ENCODE measurements at places on chromosomes 13 and 19.
A peak's percentile ranks its signal among the peaks of the same experiment; 100 is the strongest.

- no peak for DNase-seq
Observed at GRCh38 chr13:23752111-23753001, 136.8 kb downstream of the MIPEP start.

- DNase-seq, result no peak
Observed at GRCh38 chr13:60152114-60152513, 11.6 kb downstream of the DIAPH3 start.

GRCh38 chr13:41603917-41604316, 146.6 kb downstream of the RGCC start:
- no peak for DNase-seq

DNA sequence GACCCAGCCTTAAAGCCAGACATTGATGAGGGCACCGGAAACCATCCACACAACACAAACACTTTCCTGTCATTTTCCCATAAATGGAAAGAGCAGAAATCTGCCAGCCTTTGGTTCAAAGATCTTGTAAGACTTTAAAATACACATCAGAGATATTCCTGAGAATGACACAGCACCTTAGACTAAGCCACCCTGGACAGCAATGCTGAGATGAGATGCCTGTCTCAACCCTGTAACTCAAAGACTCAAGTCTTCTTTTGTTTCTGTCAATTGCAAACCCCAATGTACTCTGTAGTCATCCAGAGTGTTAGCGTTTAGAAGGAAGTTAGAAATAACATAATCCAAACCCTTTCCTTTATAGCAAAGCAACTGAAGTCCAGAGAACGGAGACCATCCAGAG, 119.2 kb downstream of the CCNA1 start:
- DNase-seq, result no peak

DNA sequence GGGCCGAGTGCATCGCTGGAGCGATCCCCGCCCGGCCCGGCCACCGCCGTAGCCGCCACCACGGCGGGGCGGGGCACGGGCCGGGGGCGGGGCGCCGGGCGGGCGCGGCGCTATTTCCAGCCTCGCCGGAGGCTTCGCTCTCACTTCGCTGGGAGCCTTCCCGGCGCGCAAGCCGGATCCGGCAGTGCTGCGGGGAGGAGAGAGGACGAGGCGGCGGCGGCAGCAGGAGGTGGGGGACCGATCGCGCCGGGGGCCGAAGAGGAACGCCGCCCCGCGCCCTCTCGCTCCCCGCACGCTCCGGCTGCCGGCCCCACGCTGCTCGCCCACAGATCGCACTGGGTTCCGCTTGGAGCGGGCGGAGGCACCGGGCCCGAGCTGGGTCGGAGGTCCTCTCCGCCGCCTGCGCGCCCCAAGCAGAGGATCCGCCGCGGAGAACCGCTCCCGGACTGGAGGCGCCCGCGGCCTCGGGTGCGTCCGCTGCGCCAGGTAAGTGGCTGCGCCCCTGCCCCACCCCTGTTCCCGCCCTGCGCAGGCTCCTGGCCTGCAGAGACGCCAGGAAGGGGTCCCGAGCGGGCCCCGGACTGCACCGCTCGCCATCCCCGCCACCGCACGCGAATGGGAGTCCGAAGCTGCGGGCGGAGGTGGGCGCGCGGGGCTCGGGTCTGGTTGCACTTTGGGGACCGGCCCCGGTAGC, at the start of gene CHST8:
Gene CHST8, plus strand, starts transcription at position 143 of the 694 bp plus-strand sequence. CDS start 67,309 bp downstream, outside the sequence.
- DNase-seq, result no peak

- no peak for DNase-seq
Observed at GRCh38 chr13:30898070-30898469, 8.0 kb upstream of the MEDAG start.

- DNase-seq, result no peak
Observed at GRCh38 chr19:38444026-38444425, 10.5 kb downstream of the RYR1 start.

DNA sequence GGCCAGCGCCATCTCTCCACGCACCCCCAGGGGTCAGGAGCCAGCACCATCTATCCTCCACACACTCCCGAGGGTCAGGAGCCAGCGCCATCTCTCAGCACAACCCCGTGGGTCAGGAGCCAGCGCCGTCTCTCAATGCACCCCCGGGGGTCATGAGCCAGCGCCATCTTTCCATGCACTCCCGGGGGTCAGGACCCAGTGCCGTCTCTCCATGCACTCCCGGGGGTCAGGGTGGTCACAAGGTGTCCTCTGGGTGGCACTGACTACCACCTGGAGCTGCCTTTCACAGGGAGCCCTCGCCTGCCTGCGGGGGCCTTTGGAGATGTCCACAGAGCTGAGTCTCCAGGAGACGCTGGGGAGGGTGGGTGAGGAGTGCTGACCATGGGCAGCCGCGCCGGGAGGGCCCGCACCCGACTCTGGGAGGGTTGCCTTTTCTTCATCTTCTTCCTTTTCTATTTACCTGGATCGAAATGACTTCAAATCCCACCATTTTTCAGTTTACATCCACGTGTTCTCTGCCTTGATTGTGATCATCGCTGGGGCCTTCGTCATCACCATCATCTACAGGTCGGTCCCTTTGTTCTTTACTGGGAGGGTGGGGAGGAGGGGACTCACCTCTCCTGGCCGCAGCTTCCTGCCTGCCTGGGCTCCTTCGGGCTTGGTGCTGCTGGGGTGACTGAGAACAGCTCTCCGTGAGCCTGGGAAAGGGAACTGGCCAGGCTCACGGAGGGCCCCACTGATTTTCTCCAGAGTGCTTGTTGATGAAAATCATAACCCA, 19.1 kb downstream of the TEX29 start:
- no peak for DNase-seq

DNA sequence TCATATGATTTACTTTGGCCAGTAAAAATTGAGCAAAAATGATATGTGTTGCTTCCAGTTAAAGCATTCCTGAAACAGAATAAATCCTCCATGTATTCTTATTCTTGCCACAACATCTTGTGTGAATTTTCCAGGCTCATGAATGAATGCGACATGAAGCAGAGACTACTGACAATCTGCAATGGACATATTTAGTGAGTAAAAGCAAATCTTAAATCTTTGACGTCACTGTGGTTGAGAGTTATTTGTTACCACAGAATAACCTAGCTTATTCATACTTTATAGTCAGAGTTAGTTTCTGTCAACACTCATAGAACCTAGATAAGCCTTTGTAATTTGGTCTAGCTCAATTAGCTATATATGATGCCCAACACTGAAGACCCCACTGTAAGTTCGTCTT, 1443.1 kb downstream of the PCDH9 start:
- no peak for DNase-seq

GRCh38 chr13:46778095-46778494, 18.9 kb downstream of the ESD start:
- DNase-seq, result no peak

- DNase-seq, result no peak
Observed at GRCh38 chr19:35846038-35846668, 6.2 kb downstream of the NPHS1 start.

DNA sequence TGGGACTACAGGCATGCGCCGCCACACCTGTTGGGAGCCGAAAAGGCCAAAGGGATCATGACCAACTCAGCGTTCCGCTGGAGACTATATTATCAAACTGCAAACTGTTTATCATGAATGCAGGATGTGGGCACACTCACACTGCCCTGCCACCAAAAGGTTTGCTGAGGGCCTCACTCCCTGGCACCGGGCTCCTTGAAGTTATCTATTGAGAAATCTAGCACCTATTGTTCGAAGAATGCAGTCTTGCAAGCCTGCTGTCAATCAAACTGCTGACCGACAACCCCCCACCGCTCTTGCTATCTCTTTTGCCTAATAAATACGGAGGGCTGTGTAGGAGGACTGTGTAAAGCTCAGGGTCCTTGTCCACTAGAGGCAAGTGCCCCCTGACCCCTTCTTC, 5.2 kb upstream of the ZNF836 start:
- no peak for DNase-seq

GRCh38 chr19:51694318-51695085, 1.4 kb downstream of the SPACA6 start:
- no peak for DNase-seq

DNA sequence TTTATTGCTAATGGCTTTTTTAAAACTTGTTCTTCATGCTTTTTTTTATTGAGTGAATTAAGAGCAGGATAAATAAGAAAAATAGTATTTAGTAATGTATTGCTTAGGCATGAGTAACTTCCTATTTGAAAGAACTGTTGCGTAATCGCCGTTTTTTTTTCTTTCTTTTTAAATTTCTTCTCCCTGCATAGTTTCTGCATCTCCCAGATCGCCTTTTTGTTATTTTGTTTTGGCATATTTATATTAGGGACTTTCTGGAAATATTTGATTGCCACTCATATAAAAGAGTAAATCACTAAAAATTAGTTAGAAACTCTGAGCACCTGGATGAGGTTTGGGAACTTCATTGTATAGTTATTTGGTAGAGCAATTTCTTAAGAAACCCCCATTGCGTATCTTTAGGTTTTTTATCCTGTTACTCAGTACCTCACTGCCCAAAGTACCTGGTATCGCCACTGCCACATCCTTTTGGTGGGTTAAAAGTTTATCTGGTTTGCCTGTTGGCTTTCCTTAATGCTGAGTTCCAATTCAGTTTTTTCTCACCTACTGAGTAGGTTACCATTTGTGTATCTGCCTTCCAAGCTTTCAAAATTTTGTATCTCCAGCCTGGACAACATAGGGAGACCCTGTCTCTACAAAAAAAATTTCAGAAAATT, 36.2 kb upstream of the LPAR6 start:
- DNase-seq, result peak; percentile 45

DNA sequence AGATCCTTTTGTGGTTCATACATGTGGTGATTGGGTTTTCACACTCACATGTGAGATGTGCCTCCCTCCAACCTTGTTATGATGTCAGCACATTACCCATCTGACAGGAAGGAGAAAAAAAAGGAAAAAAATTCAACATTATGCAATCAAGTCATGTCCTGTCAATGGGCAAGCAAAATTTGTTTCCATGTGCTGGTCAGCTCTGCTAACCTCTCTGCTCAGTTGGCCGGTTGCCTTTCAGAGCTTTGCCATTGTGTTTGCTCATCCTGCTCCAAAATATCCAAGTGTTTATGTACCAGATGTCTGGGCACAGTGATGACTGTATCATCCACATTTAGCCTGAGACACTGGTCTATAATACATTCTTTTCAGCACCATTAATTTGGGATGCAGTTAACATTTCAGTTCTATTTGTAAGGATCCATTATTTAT, 27.0 kb upstream of the METTL21C start:
- no peak for DNase-seq

GRCh38 chr13:64551755-64552154, 2678.4 kb downstream of the PCDH9 start:
- no peak for DNase-seq

DNA sequence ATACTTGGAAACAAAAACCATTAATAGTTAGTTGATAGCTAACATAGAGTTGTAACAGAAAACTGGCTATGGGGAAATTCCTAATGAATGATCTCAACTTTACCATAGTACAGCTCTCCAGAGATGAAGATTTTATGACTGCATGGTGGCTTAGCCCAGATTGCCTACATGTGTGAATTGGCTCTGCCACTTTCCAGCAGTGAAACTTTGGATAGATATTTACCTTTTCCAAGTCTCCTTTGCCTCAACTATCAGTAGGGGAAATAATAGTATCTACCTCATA, 161.1 kb downstream of the LACC1 start:
- no peak for DNase-seq

- DNase-seq, result peak; percentile 87
Observed at GRCh38 chr13:99371956-99372355, 64.8 kb upstream of the GPR183 start.

- peak; percentile 27 for DNase-seq
Observed at GRCh38 chr19:15091918-15092753, 10.1 kb downstream of the OR1I1 start.

DNA sequence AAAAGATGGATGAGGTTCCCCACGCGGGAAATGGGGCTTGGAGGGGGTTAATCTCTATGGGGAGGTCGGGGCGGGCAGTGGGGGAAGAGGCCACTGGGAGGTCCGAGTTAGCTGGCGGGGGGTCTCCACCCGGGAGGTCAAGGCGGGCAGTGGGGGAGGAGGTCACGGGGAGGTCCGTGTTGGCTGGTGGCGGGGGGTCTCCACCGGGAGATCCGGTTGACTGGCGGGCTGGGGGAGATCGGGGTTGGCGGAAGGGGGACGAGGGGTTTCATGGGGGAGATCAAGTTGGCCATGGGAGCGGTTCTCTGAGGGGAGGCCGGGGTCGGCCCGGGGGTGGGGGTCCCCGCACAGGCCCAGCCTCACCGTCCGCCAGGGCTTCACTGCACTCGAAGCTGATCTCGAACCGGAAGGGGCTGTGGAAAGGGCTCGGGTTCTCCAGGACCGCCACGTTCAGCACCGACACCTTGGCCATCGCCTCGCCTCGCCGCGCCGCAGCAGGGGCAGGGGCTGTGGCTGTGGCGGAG, 342 bp downstream of the ASF1B start:
- no peak for DNase-seq

- no peak for DNase-seq
Observed at GRCh38 chr19:14167576-14168138, 31.3 kb upstream of the ASF1B start.

DNA sequence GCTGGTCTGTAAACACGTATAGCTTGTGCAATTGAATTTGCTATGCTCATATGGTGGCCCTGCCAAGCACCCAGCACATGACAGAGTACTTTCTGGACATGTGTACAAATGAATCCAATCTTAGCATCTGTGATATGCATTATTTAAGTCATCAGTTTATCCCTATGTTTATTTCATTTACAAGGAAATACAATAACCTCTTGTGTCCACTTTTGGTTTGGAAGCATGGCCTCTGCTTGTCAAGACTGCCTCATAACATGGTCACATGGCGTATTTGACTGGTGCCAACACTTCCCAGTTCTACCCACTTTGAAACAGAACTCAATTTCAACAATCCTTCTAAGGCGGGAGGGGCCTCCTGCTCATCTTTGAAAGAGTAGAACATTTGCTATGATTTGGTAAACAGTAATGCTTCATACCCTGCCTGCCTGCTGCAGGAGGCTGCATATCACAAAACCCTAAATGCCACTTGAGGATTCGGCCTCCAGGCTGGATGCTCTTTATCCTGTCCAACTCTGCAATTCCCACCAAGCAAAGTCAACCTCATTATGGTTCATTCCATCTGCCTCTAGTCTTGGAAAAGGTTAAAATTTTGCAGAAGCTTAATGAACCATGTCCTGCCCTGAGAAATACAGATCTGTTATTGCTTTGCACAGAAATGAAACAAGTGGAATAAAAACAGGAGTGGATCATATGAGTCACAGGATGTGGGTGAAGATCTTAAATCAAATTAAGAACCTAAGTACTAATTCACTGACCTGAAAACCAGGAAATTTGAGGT, 151.3 kb downstream of the CYSLTR2 start:
- no peak for DNase-seq
